ENCODE measurements at places on chromosomes 12 and 14.

DNA sequence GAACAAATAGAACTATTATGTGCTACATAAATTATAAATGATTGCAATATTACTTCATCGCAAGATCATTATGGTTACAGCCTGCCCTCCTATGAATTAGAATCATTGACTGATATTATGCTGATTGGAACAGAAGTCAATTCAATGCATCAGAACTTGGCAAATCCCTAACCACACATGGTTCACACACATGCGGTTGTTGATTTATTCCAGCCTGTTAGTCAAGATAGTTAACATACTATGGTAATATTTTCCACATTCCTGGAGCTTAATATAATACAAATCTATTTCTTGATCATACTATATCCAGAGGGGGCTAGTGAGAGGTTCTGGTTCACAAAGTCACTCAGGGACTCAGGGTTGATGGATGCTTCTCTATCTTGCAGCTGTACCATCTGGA lies 9.7 kb upstream of the CACNA1C start:
- no peak for DNase-seq

- no peak for DNase-seq
Observed at GRCh38 chr14:68248481-68249255, 429.1 kb downstream of the RAD51B start.

GRCh38 chr12:94173660-94174265 lies 25.4 kb downstream of the PLXNC1 start:
- no peak for DNase-seq

GRCh38 chr12:12158858-12159257 lies 88.1 kb downstream of the BCL2L14 start:
- DNase-seq = no peak

DNA sequence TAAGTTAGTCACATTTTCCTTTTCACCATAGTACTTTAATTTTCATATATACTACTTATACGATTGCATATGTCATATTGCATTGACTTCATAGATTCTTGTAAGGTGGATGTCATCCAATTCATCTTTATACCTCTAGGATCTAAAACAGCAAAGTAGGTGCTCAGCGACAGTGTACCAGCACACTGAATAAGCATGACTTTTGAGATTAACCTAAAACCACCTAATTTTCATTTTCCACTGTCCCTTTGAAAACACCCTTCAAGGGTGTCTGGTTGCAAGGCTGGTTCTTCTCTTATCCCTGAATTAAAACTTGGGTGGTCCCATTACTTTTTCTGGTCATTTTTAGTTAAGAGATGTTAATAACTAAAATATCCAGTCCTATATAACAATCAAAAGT lies 4.4 kb downstream of the GPR19 start:
- DNase-seq = no peak

DNA sequence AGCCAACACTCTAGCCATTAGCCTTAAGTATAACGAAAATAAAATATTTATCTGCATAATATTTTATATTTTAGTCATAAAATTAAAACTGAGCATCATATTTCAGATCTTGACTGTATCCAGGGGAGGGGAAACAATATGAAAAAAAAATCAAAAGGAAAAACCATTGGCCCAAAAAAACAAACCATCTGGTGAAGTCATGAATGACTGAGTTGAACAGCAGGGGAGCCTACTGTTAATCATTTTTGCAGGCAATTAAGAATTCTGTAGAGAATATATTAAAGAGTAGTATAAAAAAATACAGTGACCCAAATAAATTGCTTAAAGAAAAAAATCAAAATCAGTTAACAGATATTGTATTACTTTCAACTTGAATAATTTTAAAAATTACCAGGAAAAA lies 224.8 kb downstream of the C12orf50 start:
- DNase-seq = no peak

- peak; percentile 34 for DNase-seq
Observed at GRCh38 chr12:3041558-3042164, 35.5 kb upstream of the TSPAN9 start.

DNA sequence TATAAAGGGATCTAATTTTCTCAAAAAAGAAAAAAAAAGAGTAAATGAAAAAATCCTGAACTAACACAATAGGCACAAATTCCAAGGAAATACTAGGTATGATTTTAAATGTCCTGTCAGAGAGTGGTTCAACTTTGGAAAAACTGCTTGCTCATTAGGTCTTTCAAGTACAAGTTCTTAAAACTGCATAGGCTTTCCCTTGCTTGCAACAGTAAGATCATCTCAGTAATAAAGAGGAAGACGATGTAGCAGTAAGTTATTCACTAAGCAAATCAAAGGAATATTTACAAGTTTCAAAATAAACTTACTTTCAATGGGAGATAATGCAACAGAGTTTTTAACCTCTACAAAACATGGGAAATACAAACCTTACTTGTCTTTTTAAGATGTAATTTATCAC lies 21.6 kb downstream of the CORO1C start:
- no peak for DNase-seq

DNA sequence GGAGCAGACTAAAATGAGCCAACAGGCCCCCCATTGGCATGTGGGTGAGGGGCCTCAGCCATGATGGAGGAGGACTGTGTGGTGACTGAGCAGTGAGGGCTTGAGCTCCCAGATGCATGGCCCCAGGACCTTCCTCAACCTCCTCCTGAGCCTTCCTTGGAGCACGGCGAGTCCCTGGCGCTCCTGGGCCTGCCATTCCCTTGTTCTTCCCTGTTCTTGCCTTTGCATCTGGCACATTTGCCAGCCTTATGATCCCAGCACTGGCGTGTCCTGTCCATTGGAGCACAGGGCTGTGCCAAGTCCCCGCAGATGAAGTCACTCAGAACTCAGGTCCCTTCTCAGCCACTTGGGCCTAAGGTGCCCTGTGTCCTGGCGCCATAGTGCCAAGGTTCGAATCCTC lies 40.3 kb upstream of the MEG3 start:
- no peak for DNase-seq

GRCh38 chr12:24565300-24565699 lies 383.6 kb downstream of the BCAT1 start:
- no peak for DNase-seq
